ENCODE measurements at places on chromosomes 16 and 17.

- no peak for DNase-seq
Observed at GRCh38 chr17:77501101-77501566, 360.4 kb downstream of the SEC14L1 start.

GRCh38 chr17:13311306-13311705 lies 290.4 kb downstream of the HS3ST3A1 start:
- DNase-seq, result no peak

DNA sequence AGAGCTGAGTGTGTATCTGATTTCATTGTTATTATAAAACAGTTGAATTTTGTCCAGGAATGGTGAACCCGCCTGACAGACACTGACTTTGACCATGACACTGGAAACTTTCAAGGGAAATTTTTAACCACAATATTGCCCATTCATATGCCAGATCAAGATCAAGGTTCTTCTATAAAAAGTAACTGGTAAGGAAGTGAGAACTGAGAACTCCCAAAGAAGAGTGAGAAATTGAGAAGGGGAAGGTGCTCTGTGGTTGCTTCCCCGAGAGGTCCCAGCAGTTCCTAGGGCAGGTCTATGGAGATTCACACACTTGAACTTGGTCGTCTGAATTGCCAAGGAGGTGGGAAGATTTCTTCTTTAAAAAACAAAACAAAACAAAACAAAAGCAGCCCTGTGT lies 27.3 kb downstream of the SLC6A4 start:
- no peak for DNase-seq

- no peak for DNase-seq
Observed at GRCh38 chr17:56247816-56248215, 94.5 kb downstream of the ANKFN1 start.

- DNase-seq, result no peak
Observed at GRCh38 chr17:3940965-3941698, 23.1 kb downstream of the ATP2A3 start.

Measured in stimulated activated CD4-positive, alpha-beta T cell treated with anti-CD3 and anti-CD28 coated beads, Interleukin-12 subunit alpha, Interleukin-12 subunit beta, amount 100 ng/mL, for 24 hours (primary cell).